C1 segment of cervical spinal cord (tissue), 14 donors: ENCODE measurements at places on chromosomes 7 and 10.

DNA sequence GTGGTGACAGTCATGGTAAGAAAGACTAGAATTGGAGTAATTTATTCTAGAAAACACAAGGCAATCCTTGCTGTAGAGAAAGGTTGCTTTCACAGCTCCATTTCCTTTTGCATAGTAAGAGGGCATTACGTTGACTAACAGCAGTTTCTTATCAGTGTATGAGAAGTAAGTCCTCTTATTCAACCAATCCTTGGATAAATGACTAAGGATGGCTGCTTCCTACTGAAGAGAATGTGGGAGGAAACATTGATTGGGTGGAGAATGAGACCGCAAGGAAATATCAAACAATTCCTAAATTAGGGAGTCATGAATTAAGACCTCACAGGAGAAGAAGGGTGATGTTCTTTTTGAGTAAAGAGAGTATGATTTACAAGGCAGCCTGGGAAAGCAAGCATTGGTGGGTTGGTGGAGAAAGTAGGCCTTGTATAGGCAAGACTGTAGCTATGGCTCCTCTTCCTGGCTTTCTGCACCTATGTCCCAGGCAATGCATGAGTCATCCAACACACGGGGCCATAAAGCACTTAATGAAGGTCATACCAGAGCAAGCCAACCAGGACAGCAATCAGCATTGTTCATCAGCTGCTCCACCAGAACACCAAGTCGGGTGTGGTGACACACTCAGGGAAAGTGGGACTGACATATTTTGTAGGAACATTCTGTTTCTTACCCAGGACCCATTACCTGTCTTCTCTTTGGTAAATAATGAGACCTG is 5.6 kb downstream of the MGAM start:
- DNase-seq: no peak

DNA sequence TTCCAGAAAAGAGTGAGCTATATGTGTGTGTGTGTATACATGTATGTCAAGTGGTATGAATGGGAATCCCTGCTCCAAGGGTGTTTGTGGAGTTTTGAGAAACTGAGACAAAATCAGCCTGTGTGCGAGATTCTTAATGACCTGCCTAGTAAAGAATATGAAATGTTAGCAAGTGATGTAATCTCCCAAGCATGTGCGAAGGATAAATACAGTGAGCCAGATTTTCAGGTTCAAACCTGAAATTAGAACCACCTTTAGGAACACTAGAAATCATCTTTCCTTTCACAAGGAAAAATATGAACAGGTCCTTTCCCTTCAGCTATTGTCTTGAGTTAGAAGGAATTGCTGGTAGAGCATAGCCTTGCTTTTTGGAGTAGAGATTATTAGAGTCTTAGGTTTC is 457.6 kb downstream of the LRMDA start:
- no peak for DNase-seq

- DNase-seq: no peak
Observed at GRCh38 chr7:138645284-138645683, 55.9 kb downstream of the SVOPL start.

- no peak for DNase-seq
Observed at GRCh38 chr7:116782177-116782711, 80.1 kb upstream of the CAPZA2 start.

GRCh38 chr10:8543361-8544056 is 489.0 kb downstream of the GATA3 start:
- no peak for DNase-seq

- no peak for DNase-seq
Observed at GRCh38 chr10:95818668-95819067, 62.7 kb downstream of the ENTPD1 start.

DNA sequence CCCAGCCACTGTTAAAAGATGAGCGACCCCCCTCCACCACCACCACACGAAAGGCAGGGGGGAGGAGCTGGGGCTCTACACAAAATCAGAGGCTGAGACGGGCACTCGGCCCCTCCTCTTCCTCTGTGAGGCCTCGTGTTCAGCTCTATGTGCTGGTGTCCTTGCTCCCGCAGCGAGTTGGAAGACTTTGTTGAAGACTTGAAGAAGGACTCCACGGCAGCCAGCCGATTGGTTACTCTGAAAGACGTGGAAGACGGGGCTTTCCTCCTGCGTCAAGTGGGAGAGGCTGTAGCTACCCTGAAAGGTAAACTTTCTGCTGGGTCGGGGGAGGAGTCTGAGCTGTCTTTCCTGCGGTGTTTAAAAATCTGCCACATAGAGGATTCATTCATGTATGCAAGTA is 203.7 kb downstream of the ARHGAP21 start:
- DNase-seq: no peak
